ELR (cell line): ENCODE measurements at places on chromosomes 12 and 14.

- peak; percentile 57 for DNase-seq
Observed at GRCh38 chr12:2895511-2895910, 4.8 kb downstream of the TULP3 start.

GRCh38 chr14:70896317-70896716 lies 10.9 kb upstream of the PCNX1 start:
- DNase-seq: no peak

GRCh38 chr14:80425686-80426085 lies 214.4 kb upstream of the DIO2 start:
- peak; percentile 99 for DNase-seq

DNA sequence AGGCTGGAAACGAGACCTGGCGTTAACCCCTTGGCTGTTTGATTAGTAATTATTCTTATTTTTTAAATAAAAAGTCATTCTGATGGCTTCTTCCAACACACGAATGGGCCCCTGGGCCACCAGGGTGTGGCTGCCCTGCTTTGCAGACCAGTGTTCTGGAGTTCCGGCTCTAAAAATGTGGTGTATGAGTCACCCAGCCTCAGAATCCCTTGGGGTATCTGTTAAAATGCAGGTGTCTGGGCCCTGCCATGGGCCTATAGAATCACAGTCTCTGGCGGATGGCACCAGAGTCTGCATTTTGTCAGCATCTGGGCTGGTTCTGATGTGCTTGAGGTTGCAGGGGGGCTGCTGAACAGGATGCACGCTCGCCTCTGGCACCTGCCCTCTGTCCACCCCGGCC lies 2.5 kb upstream of the PSMC1 start:
- DNase-seq: no peak

- peak; percentile 47 for DNase-seq
Observed at GRCh38 chr12:39272871-39273655, 169.9 kb downstream of the KIF21A start.

- DNase-seq: no peak
Observed at GRCh38 chr12:101082706-101083105, 127.3 kb downstream of the SLC5A8 start.

- DNase-seq: no peak
Observed at GRCh38 chr12:91126516-91126915, 15.2 kb upstream of the LUM start.

GRCh38 chr14:98203421-98203820 lies 1068.6 kb downstream of the BCL11B start:
- DNase-seq: no peak

DNA sequence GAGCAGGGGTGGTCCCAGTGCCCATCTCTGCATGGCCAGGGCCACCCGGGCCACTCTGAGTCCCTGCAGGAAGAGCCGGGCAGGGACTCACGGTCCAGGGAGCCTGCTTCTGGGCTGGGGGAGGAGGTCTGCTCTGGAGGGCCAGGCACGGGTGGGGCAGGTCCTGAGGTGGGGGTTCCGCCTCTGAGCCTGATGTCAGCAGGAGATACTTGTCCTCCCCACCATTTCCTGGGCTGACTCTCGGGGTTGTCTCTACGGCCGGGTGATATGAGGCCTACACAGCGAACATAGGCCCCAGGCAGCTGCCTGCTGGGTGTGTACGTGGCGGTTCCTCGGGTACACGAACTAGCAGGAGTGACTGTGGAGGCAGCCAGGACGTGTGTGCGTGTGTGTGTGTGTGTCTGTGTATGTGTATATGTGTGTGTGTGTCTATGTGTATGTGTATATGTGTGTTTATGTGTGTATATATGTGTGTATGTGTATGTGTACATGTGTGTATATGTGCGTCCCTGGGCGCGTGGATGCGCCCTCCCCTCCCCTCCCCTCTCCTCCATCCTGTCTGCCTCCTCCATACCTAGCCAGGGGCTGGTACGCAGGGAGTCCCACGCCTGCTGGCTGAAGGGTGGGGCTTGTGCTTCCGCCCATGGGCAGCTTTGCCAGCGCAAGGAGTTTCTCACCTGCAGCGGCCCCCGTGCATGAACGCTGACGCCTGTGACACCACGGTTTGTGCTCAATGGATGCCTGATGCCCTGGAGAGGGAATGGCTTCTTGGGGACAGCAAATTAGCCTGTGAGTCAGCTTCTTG lies 30.4 kb upstream of the TRAF3 start:
- no peak for DNase-seq

DNA sequence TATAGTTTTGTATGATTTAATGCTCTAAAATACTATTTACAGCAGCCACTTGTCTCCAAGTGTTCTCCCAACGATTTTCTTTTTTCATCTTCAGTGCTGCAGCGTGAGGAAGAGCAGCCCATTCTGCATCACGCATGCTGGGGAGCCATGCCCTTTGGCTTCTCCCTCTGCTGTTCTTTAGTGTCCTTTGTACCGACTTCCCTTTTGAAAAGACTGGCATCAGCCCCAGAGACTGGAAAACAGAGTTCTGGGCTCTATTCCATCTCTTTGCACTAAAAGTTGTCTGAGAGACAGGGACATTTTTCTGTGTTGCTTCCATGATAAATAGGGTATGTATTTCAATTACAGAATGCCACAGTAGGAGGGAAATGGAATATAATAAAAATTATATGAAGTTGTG lies 105.1 kb downstream of the RERG start:
- DNase-seq: no peak

DNA sequence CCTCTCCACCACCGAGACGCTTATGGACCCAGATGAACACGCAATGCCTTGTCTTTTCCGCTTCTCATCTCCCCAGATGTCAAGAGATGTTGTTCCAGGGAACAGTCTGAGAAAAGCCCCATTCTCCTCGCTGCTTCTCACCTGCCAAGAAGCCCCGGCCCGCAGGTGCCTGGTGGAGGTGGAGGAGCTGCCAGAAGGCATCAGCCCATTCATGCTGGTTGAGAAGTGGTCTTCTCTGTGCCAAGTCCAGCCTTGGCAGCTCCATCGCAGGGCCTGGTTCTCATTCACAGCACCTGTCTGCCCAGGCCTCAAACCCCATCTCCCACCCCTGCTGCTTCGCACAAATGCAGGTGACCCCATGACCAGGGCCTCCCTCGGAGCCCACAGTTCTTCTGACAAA lies 42.3 kb upstream of the TMEM263 start:
- no peak for DNase-seq

DNA sequence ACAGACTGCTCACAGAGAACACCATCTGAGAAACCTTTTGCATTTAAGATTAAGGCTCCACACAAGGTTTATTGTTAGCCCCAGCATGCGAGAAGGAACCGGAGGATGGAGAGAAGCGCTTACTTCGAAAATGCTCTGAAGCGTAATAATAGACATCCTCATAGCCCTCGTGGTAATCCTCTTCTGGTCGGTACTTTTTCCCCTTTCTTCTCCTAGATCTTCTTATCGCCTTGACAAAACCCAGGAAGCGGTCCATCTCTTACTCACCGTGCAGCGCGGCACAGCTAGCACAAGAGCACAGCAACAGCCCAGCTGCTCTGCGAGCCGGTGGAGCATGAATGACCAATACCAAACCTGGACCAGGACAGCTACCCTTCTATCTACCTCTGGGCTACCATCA lies 125.1 kb upstream of the GRIP1 start:
- no peak for DNase-seq

- no peak for DNase-seq
Observed at GRCh38 chr12:103102225-103102744, 144.8 kb downstream of the ASCL1 start.

DNA sequence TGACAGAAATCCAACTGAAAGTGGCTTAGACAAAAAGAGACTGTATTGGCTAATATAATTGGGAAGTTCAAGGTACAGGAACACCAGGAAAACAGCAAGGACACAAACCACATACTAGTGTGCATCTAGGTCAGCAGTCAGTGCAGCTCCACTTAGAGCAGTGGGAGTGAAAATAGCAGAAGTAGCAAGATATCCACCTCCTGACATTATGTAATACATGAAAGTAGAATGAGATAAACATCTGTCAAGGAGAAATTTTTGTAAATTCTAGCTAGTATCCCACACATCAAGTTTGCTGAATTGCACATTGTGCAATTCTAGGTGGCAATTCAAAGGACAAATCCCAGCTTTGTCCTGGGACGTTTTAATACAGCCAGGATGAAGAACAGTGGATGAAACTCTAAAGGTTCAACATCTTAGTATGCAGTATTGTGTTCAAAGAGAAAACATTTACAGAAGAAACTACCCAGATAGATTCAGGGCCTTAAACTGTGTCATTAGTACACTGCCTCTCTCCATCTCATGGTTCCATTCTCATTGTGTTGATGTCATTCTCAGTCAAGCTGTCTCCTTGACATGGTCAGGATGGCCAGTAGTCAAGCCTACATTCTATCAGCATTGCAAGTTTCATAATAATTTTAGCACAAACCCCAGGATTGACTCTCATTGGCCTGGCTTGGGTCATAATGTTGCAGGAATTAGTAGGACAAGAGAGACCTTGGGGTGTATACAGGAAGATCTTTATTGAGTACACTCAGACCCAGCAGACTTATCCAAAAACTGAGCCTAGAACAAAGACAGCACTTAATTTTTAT lies 56.8 kb downstream of the SDR9C7 start:
- DNase-seq: no peak

DNA sequence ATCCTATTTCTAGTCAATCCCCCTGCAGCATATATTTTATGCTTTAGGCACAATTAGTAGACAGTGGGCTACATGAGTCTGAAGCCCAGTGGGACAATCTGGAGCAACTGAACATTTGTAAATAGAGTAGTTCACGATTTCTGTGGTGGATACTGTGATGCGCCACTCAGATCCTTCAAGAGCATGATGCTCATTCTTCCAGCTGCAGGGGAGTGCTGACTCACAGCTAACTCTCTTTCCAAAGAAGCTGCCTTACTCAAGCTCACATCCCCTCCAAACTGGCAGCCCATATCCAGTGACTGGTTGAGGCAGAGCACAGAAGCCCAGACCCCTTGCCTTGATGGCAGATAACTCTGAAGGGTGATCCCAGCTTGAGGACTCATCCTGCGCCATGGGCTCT lies 224.2 kb upstream of the EEA1 start:
- peak; percentile 43 for DNase-seq

DNA sequence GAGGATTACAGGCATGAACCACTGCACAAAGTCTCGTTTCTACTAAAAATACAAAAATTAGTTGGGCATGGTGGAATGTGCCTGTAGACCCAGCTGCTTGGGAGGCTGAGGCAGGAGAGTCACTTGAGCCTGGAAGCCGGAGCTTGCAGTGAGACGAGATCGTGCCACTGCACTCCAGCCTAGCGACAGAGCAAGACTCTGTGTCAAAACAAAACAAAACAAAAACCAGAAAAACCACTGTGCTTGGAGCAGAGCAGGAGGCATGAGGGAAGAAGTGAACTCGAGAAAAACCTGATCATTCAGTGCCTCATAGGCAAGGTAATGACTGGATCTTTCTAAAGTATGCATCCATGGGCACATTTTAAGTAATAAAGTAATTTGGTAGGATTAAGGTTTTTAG lies 487.8 kb downstream of the KCNH5 start:
- DNase-seq: no peak

- DNase-seq: no peak
Observed at GRCh38 chr12:20269337-20270067, 98.8 kb upstream of the PDE3A start.

- no peak for DNase-seq
Observed at GRCh38 chr12:54292083-54292930, 8.5 kb downstream of the NFE2 start.

GRCh38 chr12:46209170-46209569 lies 59.7 kb downstream of the SLC38A1 start:
- no peak for DNase-seq

- DNase-seq: no peak
Observed at GRCh38 chr14:56004786-56005185, 113.4 kb upstream of the PELI2 start.

GRCh38 chr12:57893431-57894353 lies 47.2 kb upstream of the CTDSP2 start:
- peak; percentile 81 for DNase-seq

- no peak for DNase-seq
Observed at GRCh38 chr12:81759190-81760051, at the start of gene PPFIA2. TSS of gene PPFIA2 (minus strand) at chr12:81759350.

- DNase-seq: peak; percentile 55
Observed at GRCh38 chr14:92866181-92866752, 56.7 kb upstream of the CHGA start.

GRCh38 chr14:49915085-49915484 lies 22.2 kb downstream of the ARF6 start:
- DNase-seq: no peak

- peak; percentile 71 for DNase-seq
Observed at GRCh38 chr14:62117010-62117750, 355.0 kb downstream of the SNAPC1 start.
